Naive thymus-derived CD8-positive, alpha-beta T cell (primary cell): ENCODE measurements at places on chromosomes 11 and 22. TPM values are rescaled to one million over a fixed set of nuclear protein-coding genes. Genes with fewer than 3 reads are reported as not detected.

DNA sequence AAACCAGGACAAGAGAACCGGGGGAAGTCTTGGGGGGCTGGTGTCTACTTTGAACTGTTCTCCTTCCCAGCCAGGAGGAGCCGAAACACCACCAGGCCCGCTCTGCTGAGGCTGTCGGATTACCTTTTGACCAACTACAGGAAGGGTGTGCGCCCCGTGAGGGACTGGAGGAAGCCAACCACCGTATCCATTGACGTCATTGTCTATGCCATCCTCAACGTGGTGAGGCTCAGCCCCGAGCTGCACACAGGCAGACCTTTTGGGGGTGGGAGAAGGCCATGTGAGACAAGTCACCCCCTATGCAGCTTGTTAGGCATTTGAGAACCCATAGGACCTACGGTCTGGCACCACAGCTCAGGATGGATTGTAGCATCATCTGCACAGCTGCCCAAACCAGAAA is 2.8 kb downstream of the HTR3A start:
- no peak overlapping the region for H3K4me3 ChIP-seq
- no peaks in the 10 kb centered on the region for H3K4me1 ChIP-seq
- H3K36me3 ChIP-seq = no peaks in the 10 kb centered on the region
- no peak overlapping the region for H3K27ac ChIP-seq
- DNase-seq = no peak

GRCh38 chr22:48417225-48418070 is 1410.2 kb downstream of the BRD1 start:
- peaks cover 12% of the 10 kb centered on the region for H3K27me3 ChIP-seq
- H3K4me1 ChIP-seq = peaks cover 1% of the 10 kb centered on the region
- H3K36me3 ChIP-seq = no peaks in the 10 kb centered on the region

- no peak for DNase-seq
- H3K4me3 ChIP-seq = no peak overlapping the region
- no peaks in the 10 kb centered on the region for H3K4me1 ChIP-seq
- H3K27me3 ChIP-seq = no peaks in the 10 kb centered on the region
Observed at GRCh38 chr22:47304854-47305253, 542.4 kb downstream of the TBC1D22A start.

DNA sequence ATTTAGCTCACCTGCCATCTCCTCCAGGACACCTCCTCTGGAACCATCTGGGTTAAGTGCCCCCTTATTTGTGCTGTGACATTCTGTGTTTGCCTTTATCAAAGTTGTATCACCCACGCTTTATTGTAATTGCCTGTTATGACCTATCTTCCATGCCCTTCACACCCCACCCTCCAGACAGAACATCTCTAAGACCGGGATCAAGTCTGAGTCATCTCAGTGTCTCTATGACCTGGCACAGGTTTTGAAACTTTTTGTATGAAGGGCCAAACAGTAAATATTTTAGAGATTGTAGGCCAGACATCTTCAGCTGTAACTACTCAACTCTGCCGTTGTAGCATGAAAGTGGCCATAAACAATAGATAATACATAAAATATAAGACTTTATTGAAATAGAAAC is 161.8 kb downstream of the SPON1 start:
- no peak overlapping the region for H3K27ac ChIP-seq
- H3K36me3 ChIP-seq = peaks cover 17% of the 10 kb centered on the region
- no peaks in the 10 kb centered on the region for H3K27me3 ChIP-seq
- no peaks in the 10 kb centered on the region for H3K4me1 ChIP-seq

- H3K4me1 ChIP-seq = no peaks in the 10 kb centered on the region
- no peak for DNase-seq
- H3K4me3 ChIP-seq = no peak overlapping the region
- H3K27me3 ChIP-seq = peaks cover 8% of the 10 kb centered on the region
- H3K27ac ChIP-seq = no peak overlapping the region
- H3K36me3 ChIP-seq = no peaks in the 10 kb centered on the region
Observed at GRCh38 chr11:20688761-20689160, 19.4 kb downstream of the NELL1 start.

DNA sequence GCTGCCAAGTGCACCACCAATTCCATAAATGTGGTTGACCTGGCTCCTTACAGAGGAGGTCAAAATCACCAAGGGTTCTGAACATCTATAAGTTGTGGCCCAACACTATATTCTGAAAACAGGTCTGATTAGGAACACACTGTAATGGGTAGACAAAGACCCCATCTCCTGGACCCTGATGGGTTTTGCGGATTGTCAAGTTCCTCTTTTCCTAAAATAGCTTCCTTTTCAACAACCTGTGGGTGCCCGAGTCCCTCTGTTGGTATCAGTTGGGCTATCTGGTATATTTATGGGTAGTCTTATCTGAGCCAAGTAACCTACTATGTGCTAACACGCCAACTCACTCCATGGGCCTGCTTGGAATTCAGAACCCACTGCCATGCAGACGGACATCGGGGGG is 9.9 kb upstream of the CACNG2 start:
- no peaks in the 10 kb centered on the region for H3K36me3 ChIP-seq
- H3K4me1 ChIP-seq = no peaks in the 10 kb centered on the region
- peaks cover 39% of the 10 kb centered on the region for H3K27me3 ChIP-seq
- no peak overlapping the region for H3K4me3 ChIP-seq

DNA sequence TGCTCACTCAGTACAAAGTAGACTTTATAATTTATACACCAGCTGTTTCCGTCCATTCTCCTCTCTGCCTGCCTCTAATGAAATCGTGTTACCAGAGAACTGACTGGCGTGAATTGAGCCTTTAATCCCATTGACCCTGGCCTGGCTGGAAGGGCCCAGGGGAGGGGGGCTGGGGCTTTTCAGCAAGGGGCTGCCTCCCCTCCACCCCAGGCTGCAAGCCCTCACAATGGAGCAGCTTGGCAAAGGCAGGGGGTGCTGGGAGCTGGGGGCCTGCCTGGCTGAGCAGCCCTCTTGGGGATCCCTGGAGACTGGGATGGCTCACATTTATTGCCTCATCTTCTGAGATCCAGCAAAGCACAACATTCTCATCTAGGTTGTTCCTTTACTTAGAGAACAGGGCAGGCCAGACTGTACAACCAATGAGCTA is 25.8 kb upstream of the LMO1 start:
- H3K27ac ChIP-seq = no peak overlapping the region
- no peak overlapping the region for H3K4me3 ChIP-seq
- H3K4me1 ChIP-seq = peaks cover 2% of the 10 kb centered on the region
- H3K36me3 ChIP-seq = no peaks in the 10 kb centered on the region
- DNase-seq = no peak

DNA sequence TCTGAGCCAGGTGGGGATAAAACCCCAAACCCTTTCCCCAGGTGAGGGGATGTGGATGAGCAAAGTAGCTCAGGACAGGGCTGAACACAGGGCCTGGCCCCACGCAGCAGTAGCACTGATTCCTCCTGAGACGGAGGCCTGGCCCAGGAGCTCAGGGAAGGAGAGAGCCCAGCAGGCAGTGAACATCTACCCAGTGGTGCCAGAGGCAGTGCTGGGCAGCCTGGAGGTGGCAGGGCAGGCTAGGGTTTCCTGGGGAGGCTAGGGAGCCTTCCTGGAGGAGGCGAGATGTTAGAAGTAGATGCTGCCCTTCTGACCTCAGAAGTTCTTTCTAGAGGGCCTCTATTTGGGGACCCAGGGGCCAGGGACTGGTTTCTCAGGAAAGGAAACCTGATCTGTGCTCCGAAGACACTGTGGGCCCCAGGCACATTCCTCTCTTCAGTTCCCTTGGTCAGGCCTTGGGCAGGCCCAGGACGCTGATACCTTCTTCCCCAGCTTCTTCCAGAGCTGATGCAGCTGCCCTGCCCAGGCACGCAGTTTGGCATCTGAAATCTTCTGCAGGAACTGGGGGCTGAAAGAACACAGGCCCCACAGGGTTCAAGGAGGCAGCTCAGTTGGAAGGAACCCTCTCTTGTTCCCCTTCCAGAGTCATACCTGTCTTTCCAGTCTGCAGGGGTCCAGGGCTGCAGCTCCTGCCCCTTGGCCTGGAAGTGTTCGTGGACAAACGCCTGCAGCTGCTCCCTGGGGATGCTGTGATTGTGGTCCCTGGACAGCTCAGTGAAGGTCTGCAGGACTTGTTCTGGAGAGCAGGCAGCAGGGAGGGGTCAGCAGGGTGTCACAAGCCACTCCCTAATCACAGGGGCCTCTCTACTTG is 16.8 kb downstream of the TREH start:
- no peak overlapping the region for H3K27ac ChIP-seq
- no peak for DNase-seq
- no peaks in the 10 kb centered on the region for H3K36me3 ChIP-seq
- H3K4me1 ChIP-seq = peaks cover 10% of the 10 kb centered on the region
- no peak overlapping the region for H3K4me3 ChIP-seq

SPON1 gene
- total RNA-seq = 16.5 TPM

TIGD3 gene
- 1.9 TPM for total RNA-seq

PLAAT2 gene
- total RNA-seq = not detected
